Mucosa of descending colon (tissue), 3 donors: ENCODE measurements at places on chromosomes 11 and 22. TPM values are rescaled to one million over a fixed set of nuclear protein-coding genes. Genes with fewer than 3 reads are reported as not detected.

The KDM4D gene
- total RNA-seq = 0.17 TPM

The GRM5 gene
- not detected for total RNA-seq

The MYRF gene
- total RNA-seq = 15.6 TPM

The CRYBB2 gene
- not detected for total RNA-seq

The PLA2G6 gene
- 38.7 TPM for total RNA-seq

The LYVE1 gene
- 137 TPM for total RNA-seq

The ZNF215 gene
- 7.5 TPM for total RNA-seq

The NXPE2 gene
- 43.8 TPM for total RNA-seq

The SLC22A8 gene
- total RNA-seq = not detected
